ENCODE measurements at places on chromosomes 1 and 21.
A peak's percentile ranks its signal among the peaks of the same experiment; 100 is the strongest.

DNA sequence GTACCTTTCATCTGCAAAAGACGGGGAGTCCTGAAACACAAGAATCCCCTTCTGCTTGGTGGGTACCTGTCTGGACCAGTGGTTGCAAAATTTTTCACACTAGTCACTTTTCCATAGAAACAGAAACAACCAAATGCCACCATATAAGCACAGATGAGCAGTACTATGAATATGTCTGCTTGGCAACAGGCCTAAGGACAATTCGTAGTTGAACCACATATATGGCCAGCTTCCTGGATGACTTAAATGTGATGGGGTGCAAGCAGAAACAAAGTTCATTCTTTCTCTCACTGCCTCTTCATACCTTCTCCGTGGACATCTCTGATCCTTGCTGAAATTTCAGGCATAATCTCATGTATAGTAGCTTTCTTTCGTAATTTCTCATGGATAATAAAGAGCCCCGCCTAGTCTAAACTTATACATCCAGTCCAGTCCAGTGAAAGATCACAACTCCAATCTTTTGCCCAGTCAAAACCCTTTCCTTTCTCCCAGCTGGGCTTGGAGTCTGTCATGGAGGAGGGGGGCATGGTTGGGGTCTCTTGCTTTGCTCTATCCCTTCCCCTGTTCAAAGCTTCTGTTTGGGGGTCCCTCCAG, 7.0 kb downstream of the FCAMR start:
- no peak for DNase-seq

DNA sequence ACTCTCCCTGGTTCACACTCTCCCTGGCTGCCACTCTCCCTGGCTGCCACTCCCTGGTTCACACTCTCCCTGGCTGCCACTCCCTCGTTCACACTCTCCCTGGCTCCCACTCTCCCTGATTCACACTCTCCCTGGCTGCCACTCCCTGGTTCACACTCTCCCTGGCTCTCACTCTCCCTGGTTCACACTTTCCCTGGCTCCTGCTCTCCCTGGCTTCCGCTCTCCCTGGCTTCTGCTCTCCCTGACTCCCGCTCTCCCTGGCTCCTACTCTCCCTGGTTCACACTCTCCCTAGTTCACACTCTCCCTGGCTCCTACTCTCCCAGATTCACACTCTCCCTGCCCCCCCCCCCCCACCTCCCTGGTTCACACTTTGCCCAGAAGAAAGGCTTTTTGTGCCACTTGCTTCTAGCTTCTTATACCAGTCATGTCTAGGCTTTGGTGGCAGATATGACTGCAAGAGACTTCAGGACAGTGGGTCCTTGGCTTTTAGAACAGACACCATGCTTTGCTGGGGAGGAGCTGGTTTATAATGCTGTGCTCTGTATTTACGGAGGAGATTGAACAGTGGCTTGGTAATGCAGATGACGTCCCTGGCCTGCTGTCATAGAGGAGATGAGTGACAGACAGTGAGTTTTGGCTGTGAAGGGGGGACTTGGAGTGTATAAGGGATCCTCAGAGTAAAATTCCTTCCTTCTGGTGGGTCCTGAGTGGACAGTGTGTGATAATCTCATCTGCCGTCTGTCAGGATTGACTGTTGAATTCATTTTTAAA, 17.0 kb downstream of the COQ8A start:
- no peak for DNase-seq

GRCh38 chr21:36735201-36735515, 36.2 kb downstream of the SIM2 start:
- no peak for DNase-seq

DNA sequence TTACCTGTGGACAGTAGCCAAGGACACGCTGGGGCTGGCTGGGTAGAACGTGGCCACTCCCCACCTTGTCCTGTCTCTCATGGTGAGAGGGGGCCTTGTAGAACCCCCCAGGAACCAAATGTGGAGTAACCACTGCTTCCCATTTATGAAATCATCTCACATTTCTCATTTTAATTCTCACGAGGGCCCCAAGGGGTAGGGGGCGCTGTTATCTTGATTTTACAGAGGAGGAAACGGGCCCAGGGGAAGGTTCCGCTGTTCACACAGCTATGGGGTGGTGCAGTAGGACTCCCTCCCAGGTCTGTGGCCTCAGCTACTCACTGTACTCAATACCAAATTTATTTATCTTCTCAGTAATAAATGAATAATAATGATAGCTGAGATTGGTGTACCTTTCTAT, 5.5 kb downstream of the SMPDL3B start:
- DNase-seq: no peak

GRCh38 chr1:71557138-71557537, 476.3 kb upstream of the ZRANB2 start:
- no peak for DNase-seq

DNA sequence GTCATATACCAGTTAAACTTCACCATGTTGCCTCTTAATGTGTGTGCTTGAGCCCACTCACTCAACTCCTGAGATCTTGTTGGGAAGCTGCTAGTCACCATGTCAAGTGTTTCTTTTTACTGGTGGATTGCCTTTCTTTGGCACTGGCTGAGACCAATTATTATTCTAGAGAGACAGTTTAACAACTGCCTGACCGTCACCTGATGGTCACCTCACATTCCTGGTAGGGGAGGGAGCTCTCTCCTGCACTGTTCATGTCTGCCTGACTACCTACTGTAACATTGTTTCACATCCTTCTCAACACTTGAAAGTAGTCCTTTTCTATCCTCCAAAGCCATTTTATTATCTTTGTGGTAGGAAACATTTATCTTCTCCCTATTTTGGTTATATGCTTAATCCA, 172.3 kb downstream of the RWDD3 start:
- no peak for DNase-seq

DNA sequence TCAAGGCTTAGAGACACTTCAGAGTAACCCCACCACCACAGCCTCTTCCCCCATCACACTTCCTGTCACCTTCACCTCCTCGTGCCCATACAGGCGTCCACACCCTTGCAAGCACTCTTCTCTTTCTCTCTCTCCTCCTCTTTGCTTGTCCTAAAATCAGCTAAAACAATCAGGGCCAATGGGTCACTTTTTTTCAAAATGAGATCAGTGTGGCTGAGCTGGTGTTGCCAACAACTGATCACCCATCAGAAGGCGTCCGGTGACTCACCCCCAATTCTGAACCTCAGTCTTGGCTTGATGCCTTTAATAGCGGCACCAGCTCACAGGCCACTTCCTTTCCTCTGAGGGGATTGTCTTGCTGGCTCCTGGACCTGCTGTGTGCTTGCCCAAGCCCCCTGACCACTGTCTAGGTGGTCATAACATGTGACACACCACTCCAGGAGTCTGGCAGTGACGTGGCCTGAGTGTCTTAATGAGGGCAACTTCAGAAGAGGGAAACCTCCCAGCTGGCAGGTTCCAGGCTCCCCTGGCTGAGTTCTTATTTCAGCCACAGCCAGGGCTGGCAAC, 1.6 kb downstream of the DRAXIN start:
- no peak for DNase-seq

GRCh38 chr1:82775406-82776000, 974.8 kb downstream of the ADGRL2 start:
- DNase-seq: peak; percentile 15

- no peak for DNase-seq
Observed at GRCh38 chr1:164760569-164760968, 201.6 kb downstream of the PBX1 start.

DNA sequence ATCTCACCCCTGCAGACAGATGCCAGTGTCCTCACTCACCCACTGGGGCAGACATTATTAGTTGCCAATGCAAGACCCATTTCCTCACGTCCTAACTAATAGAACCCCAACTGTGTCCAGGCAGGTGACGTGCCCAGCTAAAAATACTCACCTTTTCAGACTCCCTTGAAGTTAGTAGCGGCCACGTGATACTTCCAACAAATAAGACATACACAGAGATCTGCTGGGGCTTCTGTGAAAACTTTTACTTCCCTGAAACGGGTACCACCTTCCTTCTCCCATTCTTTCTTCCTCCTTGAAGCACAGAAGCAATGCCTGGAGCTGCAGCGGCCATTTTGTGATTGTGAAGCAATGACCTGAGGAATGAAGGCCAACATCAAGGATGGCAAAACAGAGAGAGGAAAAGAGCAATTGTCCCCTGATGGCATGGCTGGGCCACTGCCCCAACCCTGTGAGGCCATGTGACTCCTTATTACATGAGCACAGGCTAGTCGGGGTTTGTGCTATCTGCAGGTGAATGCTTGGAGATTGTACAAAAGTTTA, 74.4 kb upstream of the TMPRSS2 start:
- DNase-seq: no peak

GRCh38 chr1:206912445-206913095, 9.2 kb downstream of the FCMR start:
- peak; percentile 57 for DNase-seq

DNA sequence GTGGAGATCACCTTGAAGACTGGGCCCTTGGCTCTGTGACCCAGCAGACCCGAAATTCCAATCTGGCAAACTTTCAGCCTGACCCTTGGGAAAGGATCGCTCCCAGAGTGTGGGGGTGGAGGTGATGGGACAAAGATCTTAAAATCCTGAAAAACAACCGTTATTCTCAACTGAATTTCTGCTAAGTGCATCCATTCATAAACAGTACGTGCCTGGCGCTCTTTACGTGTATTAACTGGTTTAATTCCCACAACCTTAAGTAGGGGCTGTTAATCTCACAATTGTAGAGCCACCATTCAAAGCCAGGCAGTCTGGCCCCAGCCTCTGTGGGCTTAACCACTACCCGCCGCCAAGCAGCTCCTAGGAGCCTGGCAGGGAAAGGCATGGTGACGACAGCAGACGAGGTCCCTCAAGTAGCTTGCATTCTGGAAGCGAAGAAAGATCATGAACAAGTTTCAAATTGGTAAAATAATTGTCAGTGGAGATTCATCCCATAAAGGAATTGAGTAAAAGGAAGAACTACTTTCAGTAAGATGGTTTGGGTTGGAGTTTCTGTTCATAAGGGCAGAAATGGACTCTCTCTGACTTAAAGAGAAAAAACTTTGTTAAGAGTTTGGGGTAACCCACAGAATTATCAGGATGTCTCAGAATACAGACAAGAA, 11.4 kb upstream of the RGS16 start:
- DNase-seq: no peak

DNA sequence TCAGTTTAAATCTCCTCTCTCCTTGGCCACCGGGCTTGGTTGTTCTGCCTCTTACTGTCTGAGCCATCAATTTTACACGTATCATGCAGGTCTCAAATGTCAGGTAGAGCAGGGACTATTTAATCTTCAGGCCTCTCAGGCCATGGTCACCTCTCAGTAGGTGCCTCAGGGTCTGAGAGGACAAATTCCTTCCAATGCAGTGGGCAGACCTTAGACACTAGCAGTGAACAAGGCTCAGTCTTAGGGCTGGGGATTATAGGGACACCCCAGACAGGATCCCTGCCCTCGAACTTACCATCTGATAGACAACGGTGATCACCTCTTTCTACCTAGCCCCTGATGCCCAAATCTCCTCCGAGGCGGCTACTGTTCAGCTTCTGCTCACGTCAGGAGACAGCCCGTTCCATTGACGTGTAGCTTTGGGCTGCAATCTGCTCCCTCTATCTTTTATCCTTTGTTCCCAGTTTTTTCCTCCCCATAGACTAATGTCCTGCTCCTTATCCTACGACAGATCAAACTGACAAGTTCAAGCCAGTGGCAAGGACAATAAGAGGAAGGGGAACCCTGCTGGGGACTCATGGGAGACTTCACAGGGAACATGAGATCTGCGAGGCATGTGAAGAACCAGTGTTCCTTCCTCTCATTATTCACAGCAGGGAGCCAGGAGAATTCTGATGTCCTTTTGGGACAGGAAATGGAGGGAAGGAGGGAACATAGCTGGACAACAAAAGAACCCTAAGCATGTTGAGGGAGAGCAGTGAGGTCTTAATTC, 1.4 kb upstream of the MYOG start:
- no peak for DNase-seq

DNA sequence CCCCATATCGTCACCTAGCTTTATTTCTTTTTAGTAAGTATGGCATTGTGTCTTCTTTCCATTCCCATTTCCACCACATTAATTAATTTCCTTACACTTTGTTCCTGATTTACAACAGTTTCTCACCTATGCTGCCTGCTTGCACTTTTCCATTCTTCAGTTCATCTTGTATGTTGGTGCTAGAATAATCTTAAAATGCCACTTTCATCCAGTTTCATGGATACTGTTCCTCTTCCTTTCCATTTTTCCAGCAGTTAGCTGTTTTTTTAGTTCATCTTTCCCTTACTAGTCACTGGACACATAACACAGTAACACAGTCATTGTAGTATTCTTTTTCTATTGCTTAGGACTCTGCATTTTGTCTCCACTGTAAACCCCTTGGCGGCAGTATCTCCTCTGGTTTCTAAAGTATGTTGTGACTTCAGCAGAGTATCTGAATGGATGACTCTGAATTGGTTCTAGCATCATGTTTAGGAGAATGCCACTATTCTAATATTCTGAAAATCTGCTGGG, 2.1 kb downstream of the CDC7 start:
- no peak for DNase-seq

All from Panc1 (cell line).